ENCODE measurements at places on chromosomes 12 and 14.

DNA sequence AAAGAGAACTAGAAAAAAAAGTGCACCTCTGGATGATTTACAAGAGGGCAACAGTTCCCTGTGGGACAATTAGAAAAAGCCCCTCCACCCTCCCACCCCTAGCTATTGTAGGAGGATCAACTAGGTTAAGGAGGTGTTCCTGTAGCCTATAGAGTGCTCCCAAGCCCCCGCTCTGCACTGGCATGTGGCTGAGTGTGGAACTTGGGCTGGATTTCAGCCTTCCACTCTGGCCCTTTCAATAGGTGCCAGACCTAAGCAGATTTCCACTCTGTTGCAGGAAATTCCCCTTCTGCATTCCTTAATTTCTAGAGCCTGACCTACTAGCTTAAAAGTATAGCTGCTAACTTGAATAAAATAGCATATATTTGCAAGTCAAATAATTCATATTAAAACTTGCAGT lies 2.8 kb downstream of the NFATC4 start:
- H3K27ac ChIP-seq = peak overlapping the region; percentile 87
- no peak for DNase-seq
- peaks cover 43% of the 10 kb centered on the region for H3K4me1 ChIP-seq
- no peaks in the 10 kb centered on the region for H3K27me3 ChIP-seq
- peaks cover 26% of the 10 kb centered on the region for H3K36me3 ChIP-seq

GRCh38 chr14:87805315-87805723 lies 187.7 kb downstream of the GALC start:
- no peaks in the 10 kb centered on the region for H3K36me3 ChIP-seq
- no peaks in the 10 kb centered on the region for H3K4me1 ChIP-seq

GRCh38 chr12:108914121-108914531 lies 34.2 kb downstream of the DAO start:
- H3K27ac ChIP-seq = peak overlapping the region; percentile 28
- H3K36me3 ChIP-seq = no peaks in the 10 kb centered on the region
- no peaks in the 10 kb centered on the region for H3K27me3 ChIP-seq
- no peak overlapping the region for H3K4me3 ChIP-seq
- no peak for DNase-seq

GRCh38 chr14:30395065-30395464 lies 163.9 kb upstream of the G2E3 start:
- no peak overlapping the region for H3K27ac ChIP-seq
- H3K36me3 ChIP-seq = no peaks in the 10 kb centered on the region
- no peak overlapping the region for H3K4me3 ChIP-seq
- DNase-seq = no peak
- peaks cover 3% of the 10 kb centered on the region for H3K4me1 ChIP-seq

Measured in mesothelial cell of epicardium (in vitro differentiated cells).